ENCODE measurements at places on chromosomes 13 and 19. TPM values are rescaled to one million over a fixed set of nuclear protein-coding genes. Genes with fewer than 3 reads are reported as not detected.

DNA sequence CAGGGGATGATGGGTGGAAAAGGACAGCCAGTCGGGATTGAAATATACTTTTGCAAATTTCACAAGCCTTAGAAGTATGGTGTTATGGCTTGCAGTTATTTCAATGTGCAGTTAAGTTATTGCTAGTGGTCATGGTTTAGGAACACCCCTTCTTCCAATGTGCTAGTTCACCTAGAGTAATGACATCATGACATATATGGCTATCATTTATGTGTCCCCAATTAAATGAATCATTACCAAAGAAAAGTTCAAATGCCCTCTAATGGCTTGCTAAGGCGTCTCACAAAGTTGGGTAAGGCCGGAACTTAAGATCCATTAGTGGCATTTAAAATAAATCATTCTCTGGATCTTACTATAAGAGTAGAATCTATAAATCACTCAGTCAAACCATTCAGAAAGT lies 271.6 kb downstream of the SPRY2 start:
- no peak for DNase-seq

DNA sequence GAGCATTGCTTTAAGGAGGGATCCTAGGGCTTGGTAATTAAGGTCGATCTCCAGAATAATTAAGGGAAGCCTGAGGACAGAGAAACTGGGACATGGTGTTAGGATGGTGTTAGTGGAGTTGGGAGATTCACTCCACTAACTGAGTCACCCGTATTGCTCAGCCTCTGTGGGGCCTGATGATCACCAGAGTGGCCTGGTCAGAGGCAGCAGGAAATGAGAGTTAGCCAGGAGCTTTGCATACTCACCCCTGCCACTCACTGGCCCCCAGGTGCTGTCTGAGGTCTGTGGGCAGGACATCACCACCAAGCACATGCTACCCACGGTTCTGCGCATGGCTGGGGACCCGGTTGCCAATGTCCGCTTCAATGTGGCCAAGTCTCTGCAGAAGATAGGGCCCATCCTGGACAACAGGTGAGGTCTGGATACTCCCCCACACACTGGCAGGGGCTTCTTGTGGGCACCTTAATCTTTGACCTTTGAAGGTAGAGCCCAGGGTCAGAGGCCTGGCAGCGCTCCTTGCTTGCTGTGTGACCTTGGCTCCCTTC lies 32.1 kb downstream of the PPP2R1A start:
- no peak for DNase-seq

- no peak for DNase-seq
Observed at GRCh38 chr13:103066781-103067345, 646 bp upstream of the SLC10A2 start.

- no peak for DNase-seq
Observed at GRCh38 chr13:27408074-27408473, 16.3 kb upstream of the GTF3A start.

DNA sequence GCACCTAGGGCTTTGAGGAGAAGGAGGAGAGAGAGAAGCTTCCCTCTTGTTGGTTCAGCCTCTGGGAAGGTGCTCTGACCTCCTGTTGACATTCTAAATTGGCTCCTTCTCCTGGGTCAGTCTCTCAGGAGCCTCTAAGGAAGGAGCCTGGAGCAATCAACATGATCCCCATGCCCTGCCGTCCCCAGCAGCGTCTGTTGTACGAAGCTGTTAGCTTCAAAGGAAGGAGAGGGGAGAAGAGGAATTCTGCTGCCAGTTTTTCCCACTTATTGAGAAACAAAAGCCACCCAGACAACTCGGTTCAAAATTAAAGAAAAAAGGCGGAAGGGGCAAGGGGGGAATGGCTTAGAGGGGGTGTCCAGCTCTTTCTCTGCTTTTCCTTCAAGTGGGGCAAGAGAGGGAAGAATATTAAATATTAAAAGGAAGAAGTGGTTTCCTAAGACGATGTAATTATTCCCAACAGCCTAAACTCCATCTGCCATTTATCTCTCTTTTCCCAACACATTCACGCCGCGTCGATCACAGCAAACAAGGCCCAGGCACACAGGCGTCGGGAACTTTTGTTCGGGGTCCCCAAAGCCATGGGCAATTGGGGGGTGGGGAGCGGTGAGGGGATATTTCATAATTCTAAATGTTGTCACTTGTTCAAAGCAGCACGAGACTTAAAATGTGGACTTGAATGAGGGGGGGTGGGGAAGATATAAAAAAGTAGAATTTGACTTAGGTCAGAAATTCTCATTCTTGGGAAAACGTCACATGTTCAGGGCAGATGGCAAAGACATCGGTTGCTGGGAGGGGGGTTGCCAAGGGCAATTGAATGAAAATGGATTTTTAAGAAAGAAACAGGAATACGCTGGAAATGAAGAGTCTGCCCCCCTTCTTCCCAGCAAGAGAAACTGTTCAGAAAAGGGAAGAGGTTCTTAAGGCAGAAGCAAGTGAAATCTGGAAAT lies 116.8 kb upstream of the CACNA1A start:
- DNase-seq = no peak

DNA sequence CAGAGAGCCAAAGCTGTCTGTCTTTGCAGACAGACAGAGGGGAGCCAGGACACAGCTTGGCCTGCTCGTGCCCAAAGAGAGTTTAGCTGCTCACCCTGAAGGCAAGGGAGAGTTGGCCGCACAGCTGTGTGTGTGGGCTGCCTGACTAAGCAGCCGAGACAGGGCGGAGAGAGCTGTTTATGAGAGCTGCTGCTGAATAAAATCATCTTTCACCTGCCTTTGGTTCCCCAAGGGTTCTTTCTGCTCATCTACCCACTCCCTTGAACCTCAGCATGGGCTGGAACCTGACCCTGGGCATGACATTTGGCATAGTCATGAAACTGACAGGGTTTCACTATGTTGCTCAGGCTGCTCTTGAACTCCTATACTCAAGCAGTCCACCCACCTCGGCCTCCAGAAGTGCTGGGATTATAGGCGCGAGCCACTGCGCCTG lies 98.2 kb downstream of the RBM26 start:
- DNase-seq = peak; percentile 3

GRCh38 chr13:39783051-39783450 lies 127.6 kb downstream of the COG6 start:
- DNase-seq = no peak

- DNase-seq = no peak
Observed at GRCh38 chr19:16089010-16089846, 12.9 kb downstream of the TPM4 start.

DNA sequence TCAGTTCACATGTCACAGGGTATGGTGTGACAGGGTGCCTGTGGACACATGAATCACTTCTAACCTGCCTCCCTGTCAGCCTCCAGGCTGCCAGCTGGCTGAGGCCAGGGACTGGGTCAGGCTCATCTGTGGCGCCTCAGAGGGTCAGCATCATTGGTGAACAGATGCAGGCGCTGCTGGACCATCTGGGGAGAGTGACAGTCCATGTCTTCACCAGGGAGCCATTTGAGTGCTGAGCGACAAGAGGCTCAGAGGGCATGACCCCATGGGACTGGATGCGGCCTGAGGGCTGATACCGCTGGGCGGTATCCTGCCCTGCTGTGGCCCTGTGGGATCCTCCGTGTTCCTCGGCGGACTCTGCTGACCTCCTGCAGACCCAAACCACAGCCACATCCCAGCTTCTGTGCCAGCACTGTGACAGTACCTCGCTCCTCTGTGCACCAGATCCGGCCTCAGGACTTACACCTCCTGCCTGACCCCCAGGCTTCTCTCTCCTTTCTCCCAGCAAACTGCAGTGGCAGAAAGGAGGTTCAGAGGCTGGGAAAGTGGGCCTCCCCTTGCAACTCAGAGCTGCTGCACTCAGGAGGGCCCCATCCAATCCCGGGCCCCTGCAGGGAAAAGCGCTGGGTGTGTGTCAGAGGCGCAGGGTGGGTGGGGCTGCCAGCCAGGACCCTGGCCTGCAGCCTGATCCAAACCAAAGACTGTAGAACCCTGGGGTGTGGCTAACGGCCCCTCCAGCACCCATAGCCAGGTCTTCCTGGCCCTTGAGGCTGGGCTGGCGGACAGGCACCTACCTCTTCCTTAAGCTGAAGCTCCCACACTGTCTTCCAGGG lies 10.2 kb downstream of the ACTMAP start:
- no peak for DNase-seq

- no peak for DNase-seq
Observed at GRCh38 chr19:35533201-35533821, at the start of gene GAPDHS. Gene GAPDHS (plus strand): TSS chr19:35533456. CDS start chr19:35533528, 72 bp downstream.

DNA sequence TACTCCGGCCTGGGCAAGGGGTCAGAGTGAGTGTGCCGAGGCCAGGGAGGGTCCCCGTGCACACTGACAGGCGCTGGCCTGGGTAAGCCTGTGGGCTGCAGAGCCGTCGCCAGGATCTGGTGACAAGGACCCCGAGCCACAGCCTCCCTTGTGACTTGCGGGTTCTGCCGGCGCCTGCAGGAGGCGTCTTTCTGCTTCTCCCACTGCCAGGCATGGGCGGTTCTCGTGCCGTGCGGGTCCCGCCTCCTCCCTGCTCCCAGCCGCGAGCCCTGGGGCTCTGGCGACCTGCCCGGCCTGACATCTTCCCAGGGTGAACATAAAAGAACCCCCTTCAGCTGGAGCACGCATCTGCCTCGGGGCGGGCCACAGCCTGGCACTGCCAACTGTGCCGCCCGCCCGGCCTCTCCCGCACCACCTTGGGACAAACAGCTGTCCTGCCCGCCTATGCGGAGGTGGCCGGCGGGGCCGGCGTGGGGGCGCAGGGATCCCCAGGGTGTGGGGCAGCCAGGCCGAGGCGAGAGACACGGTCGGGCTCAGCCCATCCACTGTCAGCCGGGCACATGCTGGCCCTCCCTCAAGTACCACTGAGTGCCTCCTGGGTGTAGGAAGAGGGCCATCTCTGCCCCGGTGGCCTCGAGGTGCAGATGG lies 1.5 kb upstream of the HCN2 start:
- peak; percentile 77 for DNase-seq

GRCh38 chr19:30092721-30093569 lies 150.9 kb downstream of the URI1 start:
- no peak for DNase-seq

- DNase-seq = peak; percentile 75
Observed at GRCh38 chr19:41785653-41786052, 10.7 kb upstream of the CEACAM3 start.

DNA sequence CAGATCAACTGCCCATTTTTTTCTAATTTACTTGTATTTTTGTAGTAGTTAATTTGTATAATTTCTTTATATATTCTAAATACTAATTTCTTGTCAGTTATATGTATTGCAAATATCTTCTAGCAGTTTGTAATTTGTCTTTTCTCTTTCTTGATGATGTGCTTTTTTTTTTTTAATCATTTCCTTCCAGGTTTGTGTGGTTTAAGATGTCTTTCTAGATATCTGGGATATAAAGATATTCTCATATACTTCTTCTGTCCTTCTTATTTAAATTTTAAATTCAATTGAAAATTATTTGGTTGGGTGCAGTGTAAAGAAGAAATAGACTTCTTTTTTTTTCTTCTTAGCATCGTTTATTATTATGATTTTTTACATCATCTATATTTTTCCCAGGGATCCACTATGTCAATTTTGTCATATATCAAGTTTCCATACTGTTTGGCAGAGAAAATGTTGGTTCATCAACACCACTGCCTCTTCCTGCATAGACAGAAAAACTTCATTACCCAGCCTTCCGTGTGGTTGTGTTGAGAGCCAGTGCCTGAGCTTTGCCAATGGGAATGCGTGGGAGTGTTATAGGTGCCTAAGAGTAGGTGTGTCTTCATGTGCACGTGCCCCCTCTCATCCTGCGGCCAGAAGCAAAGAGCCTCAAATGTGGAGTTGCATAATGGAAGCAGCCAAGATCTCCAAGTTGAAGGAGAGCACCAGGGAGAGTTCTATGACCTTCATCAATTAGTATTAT lies 15.8 kb downstream of the CPB2 start:
- DNase-seq = no peak

- DNase-seq = no peak
Observed at GRCh38 chr19:19532806-19533701, 4.3 kb downstream of the YJEFN3 start.

DNA sequence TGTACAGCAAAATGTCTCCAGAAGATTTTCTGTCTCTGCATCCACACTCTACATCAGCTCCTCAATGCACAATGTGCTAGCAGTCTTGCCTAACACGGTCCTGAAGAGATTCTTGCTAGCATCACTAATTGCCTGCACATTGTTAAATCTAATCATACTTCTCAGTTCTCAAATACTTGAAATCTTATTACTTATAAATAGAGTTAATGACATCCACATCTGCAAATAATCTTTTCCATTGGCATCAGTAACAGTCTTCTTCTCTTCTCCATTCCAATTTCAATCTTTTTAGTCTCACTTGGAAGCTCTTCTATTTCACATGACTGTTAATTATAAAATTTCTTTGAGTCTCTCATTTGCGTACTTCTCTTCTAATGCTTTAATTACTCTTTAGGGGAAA lies 630.5 kb upstream of the SLITRK6 start:
- DNase-seq = no peak

DNA sequence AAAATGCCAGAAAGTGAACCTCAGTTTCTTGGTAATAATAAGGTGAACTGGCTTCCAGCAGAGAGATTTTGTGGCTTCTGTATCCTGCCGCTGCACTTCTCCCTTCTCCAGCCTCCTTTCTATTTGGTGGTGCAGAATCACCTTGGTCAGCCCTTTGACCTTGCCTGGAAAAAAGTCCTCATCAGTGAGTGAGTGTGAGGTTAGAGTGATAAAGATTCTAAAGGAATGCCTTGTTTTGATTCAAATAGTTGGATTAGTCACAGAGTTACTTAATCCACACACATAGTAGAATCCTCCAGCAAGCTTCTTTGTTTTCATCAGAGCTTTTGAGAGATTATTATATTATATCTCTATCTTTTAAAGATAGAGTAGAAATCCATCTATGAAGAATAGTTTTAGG lies 140.9 kb downstream of the KCNRG start:
- no peak for DNase-seq

GRCh38 chr19:32363175-32363574 lies 17.8 kb downstream of the ZNF507 start:
- DNase-seq = no peak

ZNF541 gene
- total RNA-seq = 0.69 TPM

HSD11B1L gene
- 5.1 TPM for total RNA-seq

MEIOSIN gene
- 0.09 TPM for total RNA-seq

PRR19 gene
- total RNA-seq = 0.29 TPM

CYP2A7 gene
- not detected for total RNA-seq

VSTM2B gene
- not detected for total RNA-seq

USHBP1 gene
- total RNA-seq = 0.46 TPM

ZNF563 gene
- 8.2 TPM for total RNA-seq

CBARP gene
- total RNA-seq = 0.38 TPM

ZNF525 gene
- 20.7 TPM for total RNA-seq

ZNF576 gene
- total RNA-seq = 11.8 TPM

ICAM4 gene
- total RNA-seq = 1.5 TPM

ZNF850 gene
- 14.9 TPM for total RNA-seq

CYTH2 gene
- total RNA-seq = 59.4 TPM

TNFRSF19 gene
- total RNA-seq = 0.07 TPM

IL4I1 gene
- 42.3 TPM for total RNA-seq

LRRC8E gene
- total RNA-seq = not detected

ZNF527 gene
- 4.2 TPM for total RNA-seq

MIR17HG gene
- 17.9 TPM for total RNA-seq

ONECUT3 gene
- total RNA-seq = not detected

PSG6 gene
- not detected for total RNA-seq

CYP4F8 gene
- not detected for total RNA-seq

ZNF283 gene
- 7.3 TPM for total RNA-seq

CGB2 gene
- not detected for total RNA-seq

MATK gene
- 15.5 TPM for total RNA-seq
